Thyroid gland (tissue), 4 donors: ENCODE measurements at places on chromosomes 2 and 18. TPM values are rescaled to one million over a fixed set of nuclear protein-coding genes. Genes with fewer than 3 reads are reported as not detected.

GRCh38 chr2:143856978-143857377 lies 662.9 kb downstream of the ZEB2 start:
- DNase-seq: no peak
- no peak overlapping the region for H3K27ac ChIP-seq
- H3K27me3 ChIP-seq: no peaks in the 10 kb centered on the region
- H3K4me1 ChIP-seq: no peaks in the 10 kb centered on the region
- H3K4me3 ChIP-seq: no peak overlapping the region

- no peak for DNase-seq
- H3K27me3 ChIP-seq: no peaks in the 10 kb centered on the region
These were observed 49.3 kb upstream of the DNAJC10 start for GRCh38 chr2:182666674-182667314.

DNA sequence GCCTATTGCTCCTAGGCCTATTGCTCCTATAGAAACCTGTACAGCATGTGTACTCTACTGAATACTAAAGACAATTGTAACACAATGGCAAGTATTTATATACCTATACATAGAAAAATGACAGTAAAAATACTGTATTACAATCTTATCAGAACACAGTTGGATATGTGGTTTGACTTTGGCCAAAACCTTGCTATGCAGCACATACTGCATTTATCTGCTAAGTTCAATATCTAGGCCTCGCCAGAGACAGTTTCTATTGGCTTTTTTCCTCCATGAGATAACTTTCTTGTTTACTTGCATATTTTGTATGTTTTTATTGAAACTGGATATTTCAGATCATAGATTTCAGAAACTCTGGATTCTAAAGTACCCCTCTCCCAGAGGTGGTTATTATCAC lies 19.3 kb upstream of the TMEM87B start:
- no peaks in the 10 kb centered on the region for H3K27me3 ChIP-seq
- no peaks in the 10 kb centered on the region for H3K36me3 ChIP-seq
- peaks cover 6% of the 10 kb centered on the region for H3K4me1 ChIP-seq
- no peak overlapping the region for H3K27ac ChIP-seq
- no peak for DNase-seq

- H3K4me1 ChIP-seq: peaks cover 7% of the 10 kb centered on the region
- no peak overlapping the region for H3K4me3 ChIP-seq
- no peaks in the 10 kb centered on the region for H3K27me3 ChIP-seq
- no peak for DNase-seq
- H3K27ac ChIP-seq: no peak overlapping the region
These were observed 48.5 kb downstream of the CPO start for GRCh38 chr2:206987810-206988209.

GRCh38 chr2:149363958-149364357 lies 33.6 kb downstream of the LYPD6 start:
- H3K4me1 ChIP-seq: peaks cover 9% of the 10 kb centered on the region
- no peaks in the 10 kb centered on the region for H3K36me3 ChIP-seq
- H3K27me3 ChIP-seq: no peaks in the 10 kb centered on the region
- DNase-seq: no peak
- no peak overlapping the region for H3K27ac ChIP-seq

DNA sequence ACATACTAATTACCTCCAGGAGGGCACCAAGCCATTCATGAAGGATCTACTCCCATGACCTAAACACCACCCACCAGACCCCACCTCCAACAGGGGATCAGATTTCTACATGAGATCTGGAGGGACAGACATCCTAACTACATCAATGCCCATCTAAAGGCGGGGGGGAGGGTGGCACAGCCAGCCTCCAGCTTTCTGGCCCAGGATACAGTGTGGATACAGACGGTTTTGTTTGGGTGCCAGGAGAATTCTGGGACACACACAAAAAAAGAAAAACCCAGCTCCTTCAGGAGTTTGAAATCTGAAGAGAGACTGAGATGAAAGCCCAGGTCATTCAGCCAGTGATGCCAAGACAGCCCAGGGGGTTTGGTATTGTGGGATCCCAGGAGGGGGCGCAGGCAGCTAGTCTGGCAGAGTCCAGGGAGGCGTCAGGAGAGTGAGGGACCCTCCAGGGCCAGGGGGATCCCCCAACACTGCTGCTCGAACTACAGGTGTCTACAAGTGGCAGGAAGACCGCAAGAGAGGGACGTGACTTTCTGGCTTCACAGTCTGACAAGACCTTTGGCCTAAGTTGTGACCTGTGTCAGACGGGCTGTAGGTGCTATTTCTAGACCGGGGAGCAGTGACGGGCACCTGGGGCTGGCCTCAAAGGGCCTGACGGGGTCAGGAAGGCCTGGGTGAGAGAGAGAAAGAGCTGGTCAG lies 62.1 kb downstream of the NDUFA10 start:
- peaks cover 8% of the 10 kb centered on the region for H3K36me3 ChIP-seq
- H3K27ac ChIP-seq: no peak overlapping the region
- H3K4me1 ChIP-seq: no peaks in the 10 kb centered on the region
- H3K27me3 ChIP-seq: no peaks in the 10 kb centered on the region
- H3K4me3 ChIP-seq: no peak overlapping the region

- H3K4me3 ChIP-seq: no peak overlapping the region
- no peak for DNase-seq
- H3K27me3 ChIP-seq: no peaks in the 10 kb centered on the region
These were observed 18.6 kb upstream of the MBP start for GRCh38 chr18:77151033-77151771.

DNA sequence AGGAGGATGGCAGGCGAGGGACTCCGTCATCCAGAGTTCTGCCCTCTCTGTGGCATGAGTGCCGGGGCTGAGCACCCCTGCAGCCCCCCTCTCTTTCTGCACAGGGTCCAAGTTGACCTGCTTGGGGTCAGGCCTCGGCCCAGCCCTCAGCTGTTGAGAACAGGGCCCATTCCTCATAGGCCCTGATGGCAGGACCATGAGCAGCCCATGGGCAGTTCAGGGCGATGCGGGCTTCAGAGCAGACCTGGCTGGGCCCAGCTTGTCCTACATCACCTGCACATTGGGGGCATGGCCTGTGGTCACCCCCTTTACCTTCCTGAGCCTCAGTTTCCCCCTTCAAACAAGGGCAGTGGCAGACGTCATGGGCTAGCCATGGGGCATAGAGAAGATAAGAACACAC lies 238.1 kb downstream of the SEPTIN10 start:
- H3K27ac ChIP-seq: no peak overlapping the region
- no peak for DNase-seq
- H3K4me3 ChIP-seq: no peak overlapping the region

GRCh38 chr2:62698653-62699052 lies 6.9 kb upstream of the EHBP1 start:
- DNase-seq: peak; percentile 85
- no peaks in the 10 kb centered on the region for H3K36me3 ChIP-seq
- no peak overlapping the region for H3K27ac ChIP-seq
- no peaks in the 10 kb centered on the region for H3K27me3 ChIP-seq

- H3K27ac ChIP-seq: no peak overlapping the region
- DNase-seq: peak; percentile 46
- no peak overlapping the region for H3K4me3 ChIP-seq
- H3K27me3 ChIP-seq: no peaks in the 10 kb centered on the region
- no peaks in the 10 kb centered on the region for H3K36me3 ChIP-seq
These were observed 62.9 kb upstream of the CTIF start for GRCh38 chr18:48475635-48476549.

DNA sequence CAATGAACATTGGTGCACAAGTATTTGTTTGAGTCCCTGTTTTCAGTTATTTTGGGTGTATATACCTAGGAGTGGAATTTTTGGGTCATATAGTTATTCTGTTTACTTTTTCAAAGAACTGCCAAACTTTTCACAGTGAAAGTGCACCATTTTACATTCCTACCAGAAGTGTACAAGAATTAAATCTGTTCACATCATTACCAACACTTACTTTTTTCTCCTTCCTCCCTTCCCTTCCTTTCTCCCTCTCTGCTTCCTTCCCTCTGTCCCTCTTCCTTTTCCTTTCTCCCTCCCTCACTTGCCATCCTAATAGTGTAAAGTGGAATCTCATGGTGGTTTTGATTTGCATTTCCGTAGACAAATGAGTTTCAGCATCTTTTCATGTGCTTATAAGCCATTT lies 11.9 kb downstream of the ADNP2 start:
- no peak overlapping the region for H3K4me3 ChIP-seq
- no peaks in the 10 kb centered on the region for H3K27me3 ChIP-seq
- no peaks in the 10 kb centered on the region for H3K4me1 ChIP-seq
- no peak overlapping the region for H3K27ac ChIP-seq
- peaks cover 5% of the 10 kb centered on the region for H3K36me3 ChIP-seq

DNA sequence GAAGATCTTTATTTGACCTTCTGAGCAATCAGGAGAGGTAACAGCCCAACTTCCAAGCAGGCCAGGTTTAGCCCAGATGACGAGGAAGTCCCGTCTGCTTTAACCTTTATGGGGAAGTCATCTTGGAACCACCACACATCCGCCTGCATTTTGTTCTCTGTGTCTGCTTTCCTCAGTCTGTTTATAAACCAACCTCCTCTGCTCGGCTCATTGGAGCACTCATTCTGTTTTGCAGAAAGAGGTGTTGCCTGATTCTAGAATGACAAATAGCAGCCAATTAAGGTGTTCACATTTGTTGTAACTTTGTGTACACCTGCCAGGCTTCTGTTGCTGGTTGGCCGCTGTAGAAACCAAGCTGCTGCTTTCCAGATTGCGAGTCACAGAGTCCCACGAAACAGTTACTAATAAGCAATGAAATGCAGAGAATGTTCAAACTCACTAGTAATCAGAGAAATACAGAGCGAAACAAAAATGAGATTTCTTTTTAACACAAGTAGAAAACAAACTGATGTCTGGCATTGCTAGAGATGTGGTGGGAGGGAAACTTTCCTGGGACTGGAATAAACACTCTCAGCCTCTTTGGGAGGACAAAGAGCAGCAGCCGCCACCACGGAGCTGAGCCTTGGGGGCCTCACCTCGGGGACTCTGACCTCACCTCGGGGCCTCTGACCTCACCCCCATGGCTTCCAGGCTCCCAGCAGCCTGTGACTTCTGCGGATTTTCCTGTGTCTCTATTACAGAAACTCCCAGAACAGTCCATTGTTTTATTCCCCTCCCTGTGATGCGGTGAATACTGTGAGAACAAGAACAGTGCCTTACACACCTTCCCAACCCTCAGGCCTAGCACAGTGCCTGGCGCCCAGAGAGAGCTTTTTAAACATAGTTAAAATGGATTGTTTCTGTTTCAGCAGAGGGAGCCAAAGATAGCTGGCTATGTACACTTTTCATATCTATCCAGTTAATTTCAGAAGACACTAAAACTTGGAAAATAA lies 64.0 kb downstream of the MBP start:
- no peaks in the 10 kb centered on the region for H3K27me3 ChIP-seq
- H3K36me3 ChIP-seq: no peaks in the 10 kb centered on the region
- peak overlapping the region; percentile 44 for H3K27ac ChIP-seq
- DNase-seq: no peak

- H3K4me1 ChIP-seq: no peaks in the 10 kb centered on the region
- H3K27ac ChIP-seq: no peak overlapping the region
- H3K36me3 ChIP-seq: no peaks in the 10 kb centered on the region
- DNase-seq: no peak
These were observed 80.8 kb upstream of the ACSL3 start for GRCh38 chr2:222780051-222780450.

DNA sequence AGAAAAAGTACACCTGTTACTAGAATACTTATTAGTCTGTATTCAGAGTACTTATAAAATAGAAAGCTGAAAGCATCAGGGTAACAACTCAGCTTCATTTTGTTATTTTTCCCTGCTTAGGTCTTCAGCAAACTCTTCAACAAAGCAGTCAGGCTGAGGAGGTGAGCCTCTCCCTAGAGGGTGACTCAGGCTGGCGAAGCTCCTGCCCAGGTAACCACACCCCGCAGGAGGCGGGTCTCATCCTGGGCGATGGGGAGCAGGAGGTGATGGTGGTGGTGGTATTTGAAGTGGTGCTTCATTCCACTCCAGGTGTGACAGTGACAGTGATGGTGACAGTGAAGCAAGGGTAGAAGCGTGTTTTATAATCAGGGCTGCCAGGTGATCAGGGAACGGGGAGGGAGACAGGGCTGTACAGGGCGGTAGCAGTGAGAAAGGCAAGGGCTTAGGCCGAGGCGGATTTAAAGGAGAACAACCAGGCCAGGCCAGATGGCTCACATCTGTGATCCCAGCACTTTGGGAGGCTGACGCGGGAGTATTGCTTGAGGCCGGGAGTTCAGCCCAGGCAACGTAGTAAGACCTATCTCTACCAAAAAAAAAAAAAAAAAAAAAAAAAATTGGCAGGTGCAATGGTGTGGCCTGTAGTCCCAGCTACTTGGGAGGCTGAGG lies 127.1 kb downstream of the SOCS6 start:
- no peaks in the 10 kb centered on the region for H3K36me3 ChIP-seq
- no peak overlapping the region for H3K4me3 ChIP-seq
- DNase-seq: no peak
- no peak overlapping the region for H3K27ac ChIP-seq
- H3K27me3 ChIP-seq: no peaks in the 10 kb centered on the region

GRCh38 chr18:13003466-13003896 lies 12.3 kb downstream of the CEP192 start:
- H3K36me3 ChIP-seq: peaks cover 2% of the 10 kb centered on the region
- no peaks in the 10 kb centered on the region for H3K4me1 ChIP-seq
- no peaks in the 10 kb centered on the region for H3K27me3 ChIP-seq
- H3K27ac ChIP-seq: no peak overlapping the region
- H3K4me3 ChIP-seq: no peak overlapping the region

GRCh38 chr2:147546109-147546508 lies 298.7 kb upstream of the ACVR2A start:
- H3K4me1 ChIP-seq: no peaks in the 10 kb centered on the region
- no peaks in the 10 kb centered on the region for H3K36me3 ChIP-seq
- H3K27me3 ChIP-seq: no peaks in the 10 kb centered on the region
- no peak for DNase-seq
- H3K4me3 ChIP-seq: no peak overlapping the region

DNA sequence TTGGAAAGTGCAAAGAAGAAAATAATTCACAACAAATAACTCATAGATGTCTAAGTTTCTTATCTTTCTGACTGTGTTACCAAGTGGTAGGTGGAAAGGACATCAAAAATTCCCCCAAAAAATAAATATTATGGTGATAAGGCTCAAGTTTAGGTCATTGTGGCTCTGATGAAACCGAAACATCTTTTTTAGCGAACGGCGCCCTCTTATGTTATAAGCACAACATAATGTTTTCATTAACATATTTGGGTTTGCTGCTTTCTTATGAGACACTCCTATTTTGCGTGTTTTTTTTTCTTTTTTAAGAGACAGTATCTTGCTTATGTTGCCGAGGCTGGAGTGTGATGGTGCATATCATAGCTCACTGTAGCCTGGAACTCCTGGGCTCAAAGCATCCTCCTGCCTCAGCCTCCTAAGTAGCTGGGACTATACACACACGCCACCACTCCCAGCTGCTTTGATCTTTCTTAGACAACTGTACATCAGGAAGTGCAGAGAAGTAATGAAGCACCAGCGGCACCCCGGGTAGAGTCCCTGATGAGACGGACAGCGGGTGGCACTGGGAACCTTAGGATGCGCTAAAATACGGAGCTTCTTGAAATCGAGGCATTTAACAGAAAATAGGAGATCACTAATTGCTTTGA lies 38.5 kb upstream of the SLC35G4 start:
- no peak for DNase-seq
- H3K4me3 ChIP-seq: no peak overlapping the region
- H3K36me3 ChIP-seq: no peaks in the 10 kb centered on the region
- no peak overlapping the region for H3K27ac ChIP-seq
- no peaks in the 10 kb centered on the region for H3K4me1 ChIP-seq

RSAD2 gene
- 3.3 TPM for total RNA-seq

DYNC2LI1 gene
- 55.0 TPM for total RNA-seq

GALNT13 gene
- 2.3 TPM for total RNA-seq

BCL11A gene
- total RNA-seq: 8.1 TPM

TEX44 gene
- not detected for total RNA-seq

SERPINB12 gene
- total RNA-seq: not detected

SALL3 gene
- not detected for total RNA-seq

ERICH2 gene
- total RNA-seq: not detected

CCDC74A gene
- total RNA-seq: 7.7 TPM
